ENCODE measurements at places on chromosomes 2 and 18.

GRCh38 chr2:59077981-59078531, 836.9 kb upstream of the FANCL start:
- no peak overlapping the region for H3K4me3 ChIP-seq
- no peak for ATAC-seq
- H3K36me3 ChIP-seq: no peaks in the 10 kb centered on the region
- no peak overlapping the region for H3K27ac ChIP-seq

DNA sequence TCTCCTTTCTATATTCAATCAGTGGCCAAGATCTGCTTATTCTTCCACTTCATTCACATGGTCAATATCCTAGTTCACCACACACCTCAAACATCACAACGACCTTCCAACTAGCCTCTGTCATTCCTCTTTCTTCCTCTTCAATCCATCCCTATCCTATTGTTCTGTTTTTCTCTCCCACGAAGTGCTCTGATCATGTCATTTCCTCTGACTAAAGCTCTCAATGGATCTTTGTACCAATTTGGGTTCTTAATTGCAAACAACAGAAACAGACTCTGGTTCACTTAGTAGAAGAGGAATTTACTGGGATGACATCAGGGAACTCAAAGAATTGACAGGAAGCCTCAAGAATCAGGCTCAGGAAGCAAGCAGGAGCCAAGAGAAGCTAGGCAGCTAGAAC, 23.5 kb downstream of the WNT10A start:
- no peak for ATAC-seq
- no peak overlapping the region for H3K4me3 ChIP-seq
- peaks cover 4% of the 10 kb centered on the region for H3K4me1 ChIP-seq
- H3K27ac ChIP-seq: no peak overlapping the region
- no peaks in the 10 kb centered on the region for H3K36me3 ChIP-seq

GRCh38 chr2:101463911-101464641, 10.8 kb downstream of the RFX8 start:
- ATAC-seq: no peak
- H3K4me1 ChIP-seq: no peaks in the 10 kb centered on the region

DNA sequence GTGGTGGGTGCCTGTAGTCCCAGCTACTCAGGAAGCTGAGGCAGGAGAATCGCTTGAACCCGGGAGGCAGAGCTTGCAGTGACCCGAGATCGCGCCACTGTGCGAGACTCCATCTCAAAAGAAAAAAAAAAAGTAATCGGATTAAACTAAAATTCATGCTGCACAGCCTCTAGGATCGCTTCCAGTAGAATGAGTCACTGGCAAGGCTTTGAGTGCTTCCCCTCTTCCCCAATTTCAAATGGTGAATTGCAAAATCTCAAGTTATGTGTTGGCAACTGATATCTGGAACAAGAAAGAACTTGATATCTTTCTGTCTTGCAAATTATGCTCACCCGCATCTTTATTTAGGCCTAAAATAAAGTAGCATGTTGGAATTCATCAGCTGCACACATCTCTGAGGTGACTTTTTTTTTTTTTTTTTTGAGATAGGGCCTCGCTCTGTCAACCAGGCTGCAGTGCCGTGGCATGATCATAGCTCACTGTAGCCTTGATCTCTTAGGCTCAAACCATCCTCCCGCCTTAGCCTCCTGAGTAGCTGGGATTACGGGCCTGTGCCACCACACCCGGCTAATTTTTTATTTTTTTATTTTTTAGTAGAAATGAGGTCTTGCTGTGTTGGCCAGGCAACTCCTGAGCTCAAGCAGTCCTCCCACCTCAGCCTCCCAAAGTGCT, 12.7 kb downstream of the TTC39C start:
- peaks cover 47% of the 10 kb centered on the region for H3K4me1 ChIP-seq
- peak overlapping the region; percentile 71 for H3K4me3 ChIP-seq
- no peaks in the 10 kb centered on the region for H3K27me3 ChIP-seq
- H3K36me3 ChIP-seq: peaks cover 58% of the 10 kb centered on the region

- H3K4me1 ChIP-seq: no peaks in the 10 kb centered on the region
- ATAC-seq: no peak
- H3K4me3 ChIP-seq: no peak overlapping the region
- peaks cover 21% of the 10 kb centered on the region for H3K36me3 ChIP-seq
- no peak overlapping the region for H3K27ac ChIP-seq
Measured at GRCh38 chr2:118086024-118086633, 2.1 kb upstream of the INSIG2 start.

- ATAC-seq: no peak
- H3K36me3 ChIP-seq: no peaks in the 10 kb centered on the region
- no peaks in the 10 kb centered on the region for H3K4me1 ChIP-seq
- H3K4me3 ChIP-seq: no peak overlapping the region
- H3K27ac ChIP-seq: no peak overlapping the region
- no peaks in the 10 kb centered on the region for H3K27me3 ChIP-seq
Measured at GRCh38 chr2:16263241-16263890, 323.0 kb downstream of the MYCN start.

DNA sequence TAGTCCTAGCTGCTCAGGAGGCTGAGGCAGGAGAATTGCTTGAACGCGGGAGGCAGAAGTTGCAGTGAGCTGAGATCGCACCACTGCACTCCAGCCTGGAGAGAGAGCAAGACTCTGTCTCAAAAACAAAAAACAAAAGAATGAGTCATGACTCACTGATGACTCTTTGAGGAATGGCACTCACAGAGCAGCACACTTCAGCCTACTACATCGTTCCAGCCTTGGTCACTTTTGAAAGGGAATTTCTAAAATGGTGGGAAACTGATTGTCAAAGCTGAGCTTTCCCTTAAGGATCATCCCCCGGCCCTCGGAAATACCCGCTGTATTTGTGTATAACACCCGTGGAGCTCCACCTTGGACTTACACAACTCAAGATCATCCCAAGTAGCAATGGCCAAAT, 217.3 kb upstream of the HS6ST1 start:
- no peak for ATAC-seq
- H3K4me3 ChIP-seq: no peak overlapping the region
- H3K36me3 ChIP-seq: no peaks in the 10 kb centered on the region
- H3K27ac ChIP-seq: no peak overlapping the region
- no peaks in the 10 kb centered on the region for H3K4me1 ChIP-seq

DNA sequence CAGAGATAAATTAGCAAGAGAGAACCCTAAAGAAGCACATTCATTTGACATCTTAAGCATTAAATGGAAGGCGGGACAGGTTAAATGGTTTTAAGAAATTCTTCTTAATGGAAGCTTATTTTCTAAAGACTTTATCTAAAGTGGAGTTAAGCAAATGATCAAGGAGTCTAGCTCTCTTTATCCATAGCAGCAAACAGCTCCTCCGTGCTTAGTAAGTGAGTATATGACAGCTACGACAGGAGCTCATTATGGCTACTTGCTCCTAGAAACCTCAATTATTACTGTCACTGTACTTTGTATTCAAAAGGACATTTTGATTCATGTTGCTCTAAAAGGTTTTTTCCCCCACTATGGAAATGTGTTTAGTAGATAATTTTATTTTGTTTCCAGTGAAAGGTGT, 444.9 kb downstream of the TMX3 start:
- no peak overlapping the region for H3K27ac ChIP-seq
- peaks cover 3% of the 10 kb centered on the region for H3K27me3 ChIP-seq
- ATAC-seq: no peak

GRCh38 chr2:208182835-208183234, 7.0 kb downstream of the C2orf80 start:
- peaks cover 9% of the 10 kb centered on the region for H3K27me3 ChIP-seq
- no peak overlapping the region for H3K27ac ChIP-seq
- H3K4me1 ChIP-seq: no peaks in the 10 kb centered on the region
- no peak for ATAC-seq
- H3K4me3 ChIP-seq: no peak overlapping the region
- no peaks in the 10 kb centered on the region for H3K36me3 ChIP-seq
